ENCODE measurements at places on chromosomes 1 and 21.

- DNase-seq, result no peak
Measured at GRCh38 chr1:29633771-29634170, 397.4 kb downstream of the PTPRU start.

DNA sequence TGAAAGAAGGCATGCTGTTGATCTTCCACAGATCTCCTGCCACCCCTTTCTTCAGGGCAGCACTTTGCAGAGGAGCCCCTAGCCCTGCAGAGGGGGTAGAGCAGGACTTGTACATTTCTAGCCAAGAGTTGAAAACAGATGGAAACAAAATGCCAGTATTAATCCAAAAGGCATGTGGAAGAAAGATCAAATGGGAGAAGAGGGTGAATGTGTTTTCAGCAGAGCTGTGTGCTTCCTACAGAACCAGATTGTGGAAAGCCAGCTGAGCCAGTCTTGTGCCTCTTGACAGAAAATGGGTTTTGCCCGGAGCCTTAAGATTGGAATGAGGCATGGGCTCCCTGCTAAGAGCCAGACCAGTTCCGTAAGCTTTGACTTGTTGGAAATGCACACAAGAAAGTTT, 105.2 kb upstream of the TSPAN2 start:
- DNase-seq, result no peak

DNA sequence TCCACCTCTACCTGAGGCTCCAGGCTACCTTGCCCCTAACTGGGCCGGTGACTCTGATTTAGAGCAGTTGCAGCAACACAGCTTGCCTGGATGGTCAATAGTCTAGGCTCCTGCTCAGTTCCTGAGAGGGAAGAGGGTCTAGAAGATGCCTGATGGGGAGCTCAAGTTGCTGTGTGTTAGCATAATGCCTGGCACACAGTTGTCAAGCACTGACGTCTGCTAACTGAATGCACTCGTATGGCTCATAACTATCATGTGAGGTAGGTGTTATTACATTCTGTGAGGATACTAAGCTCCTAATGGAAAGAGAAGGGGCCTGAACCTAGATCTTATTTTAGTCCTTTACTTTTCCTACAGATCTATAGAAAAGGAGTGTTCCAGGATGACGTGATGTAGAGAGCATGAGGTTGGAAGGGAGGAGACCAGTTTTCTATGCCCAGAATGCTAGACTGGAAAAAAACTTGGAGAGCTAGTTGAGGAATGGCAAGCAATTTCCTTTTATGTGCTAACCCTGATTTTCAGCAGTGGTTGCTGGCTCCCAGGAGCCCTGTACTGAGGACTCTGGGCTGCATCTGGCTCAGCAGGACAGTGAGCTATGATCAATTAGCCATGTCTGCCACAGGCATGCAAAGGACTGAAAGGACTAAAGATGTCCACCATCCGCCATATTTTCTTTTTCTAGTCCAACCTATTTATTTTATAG, 30.0 kb downstream of the FAM78B start:
- DNase-seq, result no peak

DNA sequence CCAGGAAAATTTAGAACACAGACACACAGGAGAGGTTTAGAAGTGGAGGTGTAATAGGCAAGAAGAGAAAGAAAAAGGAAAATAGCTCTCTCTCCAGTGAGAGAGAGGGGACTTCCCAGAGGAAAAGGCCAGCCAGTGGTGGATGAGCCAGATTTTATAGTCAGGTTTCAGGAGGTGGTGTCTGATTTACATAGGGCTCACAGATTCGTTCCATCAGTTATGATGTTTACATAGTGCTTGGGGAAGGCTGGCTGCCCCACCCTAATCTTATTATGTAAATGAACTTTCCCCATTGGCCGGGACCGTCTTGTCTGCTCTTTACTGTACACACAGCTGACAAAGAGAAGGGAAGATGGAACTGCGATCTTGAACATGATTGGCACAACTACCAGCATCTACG, 797.3 kb downstream of the PLA2G4A start:
- DNase-seq, result no peak

GRCh38 chr21:26941421-26941820, 25.5 kb downstream of the ADAMTS5 start:
- DNase-seq, result no peak

DNA sequence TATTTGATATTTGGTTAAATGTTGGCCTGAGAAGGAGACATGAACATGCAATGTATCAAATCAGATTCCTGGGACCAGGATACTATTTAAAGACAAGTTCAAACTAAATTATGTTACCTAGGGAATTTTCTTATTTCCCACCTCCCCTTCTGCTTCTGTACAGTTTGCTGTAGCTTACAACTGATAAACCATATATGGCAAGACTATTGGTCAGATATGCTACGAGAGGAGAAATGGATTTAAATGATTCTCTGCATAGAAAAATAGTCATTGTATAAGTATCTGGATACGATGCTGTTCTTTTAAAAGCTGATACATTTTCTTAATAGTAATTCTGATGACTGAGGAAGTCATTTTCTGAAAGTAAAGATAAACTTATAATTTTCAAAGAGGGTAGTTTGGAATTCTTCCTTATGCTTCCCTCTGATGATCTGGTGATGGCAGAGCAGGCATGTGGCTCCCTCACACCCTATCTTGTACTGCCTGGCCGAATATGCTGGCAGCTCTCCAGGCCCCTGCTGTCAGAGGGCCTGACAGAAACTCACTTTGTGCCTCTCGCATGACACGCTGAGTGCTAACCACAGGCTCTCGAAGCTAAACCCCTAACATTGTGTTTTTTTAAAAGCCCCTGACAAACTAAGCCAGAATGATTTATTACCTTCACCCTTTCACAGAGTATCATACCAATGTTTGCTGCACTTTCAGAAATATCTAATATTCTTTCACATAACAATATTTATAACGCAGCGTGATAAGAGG, 19.4 kb downstream of the RRP15 start:
- peak; percentile 63 for DNase-seq

DNA sequence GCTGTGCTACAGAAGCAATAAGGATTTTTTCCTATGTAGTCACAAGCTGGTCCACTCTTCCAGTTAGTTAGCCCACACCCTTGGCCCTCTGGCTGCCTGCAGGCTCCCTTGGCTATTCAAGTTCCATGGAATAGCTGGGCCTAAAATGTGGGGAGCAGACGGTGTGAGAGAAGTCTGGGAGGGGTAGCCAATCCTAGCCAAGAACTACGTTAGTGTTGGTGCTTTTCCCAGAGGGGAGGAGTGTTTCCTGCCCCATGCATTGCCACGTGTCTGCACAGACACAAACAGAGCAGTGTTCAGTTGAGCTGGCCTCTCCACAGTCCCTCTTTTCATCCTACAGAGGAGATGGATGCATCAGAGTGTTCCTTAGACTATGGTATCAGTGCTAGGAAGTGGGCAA, 59.0 kb upstream of the IPO9 start:
- DNase-seq, result peak; percentile 69

DNA sequence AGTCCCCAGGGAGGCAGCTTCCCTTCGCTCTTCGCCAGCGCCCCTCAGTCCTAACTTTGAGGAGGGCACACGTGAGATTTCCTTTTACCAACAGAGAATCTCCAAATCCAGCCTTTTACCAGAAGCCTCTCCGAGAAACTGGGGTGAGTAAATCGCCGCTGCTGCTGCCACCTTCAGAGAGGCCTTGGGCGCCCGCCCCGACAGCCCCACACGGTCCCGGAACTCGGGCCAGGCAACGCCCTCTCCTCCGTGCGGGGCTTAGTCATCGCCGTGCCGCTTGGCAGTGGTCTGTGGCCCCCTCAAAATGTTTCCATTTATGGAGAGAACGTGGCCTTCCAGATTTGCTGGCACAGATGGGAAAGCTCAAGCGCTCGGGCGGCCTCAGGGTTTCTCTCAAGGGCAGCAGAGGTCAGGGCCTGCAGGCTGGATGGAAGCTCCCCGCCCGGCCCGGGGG, 41.4 kb upstream of the COL6A2 start:
- peak; percentile 91 for DNase-seq

- peak; percentile 88 for DNase-seq
Measured at GRCh38 chr1:24502709-24503058, at the start of gene RCAN3. RCAN3 (plus strand) TSS chr1:24502836; CDS start chr1:24514373, 11,537 bp downstream.

DNA sequence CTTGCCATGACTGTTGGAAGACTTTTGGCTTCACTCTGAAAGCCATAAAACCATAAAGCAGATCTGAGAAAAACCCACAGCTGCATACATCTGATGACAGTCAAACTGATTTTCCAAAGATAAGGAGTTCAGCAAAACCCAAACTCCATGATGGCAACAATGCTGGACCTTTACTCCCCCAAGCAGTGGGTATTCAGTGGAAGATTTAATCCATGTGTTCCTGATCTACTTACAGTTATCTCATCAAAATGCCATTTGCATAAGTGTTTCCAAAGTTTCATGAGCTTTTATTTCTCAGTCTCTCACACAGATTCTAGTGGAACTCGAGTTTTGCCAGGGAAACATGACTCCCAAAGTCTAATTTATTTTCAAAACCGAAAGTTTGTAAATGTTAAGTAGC, 184.9 kb downstream of the ZC3H11B start:
- DNase-seq, result no peak

DNA sequence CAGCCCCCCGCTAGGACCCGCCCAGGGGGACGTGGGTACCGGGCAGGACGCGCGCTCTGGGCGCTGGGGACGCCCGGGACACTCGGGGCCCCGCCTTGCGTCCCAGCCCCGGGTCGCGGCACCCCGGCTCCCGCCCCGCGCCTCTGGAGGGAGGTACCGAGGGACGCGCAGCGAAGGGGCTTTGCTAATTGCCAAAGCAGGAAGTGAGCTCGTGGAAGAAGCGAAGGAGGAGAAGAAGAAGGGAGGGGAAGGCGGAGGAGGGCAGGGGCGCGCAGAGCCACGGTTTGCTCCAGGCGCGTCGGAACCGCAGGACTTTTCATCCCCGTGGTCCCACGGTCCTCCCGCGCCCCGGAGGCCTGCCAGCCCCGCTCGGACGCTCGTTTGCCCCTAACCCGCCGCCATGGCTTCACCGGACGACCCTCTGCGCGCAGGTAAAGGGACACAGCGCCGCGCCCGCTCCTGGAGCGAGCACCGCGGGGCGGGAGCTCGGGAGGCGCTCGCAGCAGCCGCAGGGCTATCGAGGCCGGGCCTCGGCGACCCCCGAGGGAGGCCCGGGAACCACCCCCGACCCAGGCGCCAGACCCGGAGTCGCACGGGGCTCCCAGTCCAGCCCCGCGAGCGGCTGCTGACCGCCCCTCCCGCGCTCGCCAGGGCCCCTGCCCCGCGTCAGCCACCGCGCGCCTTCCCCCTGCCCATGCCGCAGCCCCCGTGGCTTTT, 1.3 kb downstream of the EDARADD start:
- DNase-seq, result peak; percentile 32

DNA sequence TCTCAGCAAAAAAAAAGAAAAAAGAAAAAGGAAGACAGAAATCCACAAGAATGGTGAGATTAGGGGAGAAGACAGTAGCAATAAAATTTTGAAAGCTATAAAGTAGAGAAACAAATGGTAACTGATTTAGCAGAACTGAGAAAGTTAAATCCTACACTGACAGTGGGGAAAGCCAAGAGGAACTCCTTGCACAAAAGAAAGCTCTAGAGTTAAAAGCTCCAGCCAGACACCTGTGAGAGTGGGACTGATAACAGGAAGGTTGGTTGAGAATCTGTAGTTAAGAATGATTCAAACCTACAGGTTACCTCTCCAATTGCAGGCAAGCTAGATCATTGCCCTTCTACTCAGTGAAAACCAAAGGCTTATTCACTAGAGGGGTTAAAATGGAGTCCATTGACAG, 23.6 kb downstream of the FBXO28 start:
- DNase-seq, result no peak

DNA sequence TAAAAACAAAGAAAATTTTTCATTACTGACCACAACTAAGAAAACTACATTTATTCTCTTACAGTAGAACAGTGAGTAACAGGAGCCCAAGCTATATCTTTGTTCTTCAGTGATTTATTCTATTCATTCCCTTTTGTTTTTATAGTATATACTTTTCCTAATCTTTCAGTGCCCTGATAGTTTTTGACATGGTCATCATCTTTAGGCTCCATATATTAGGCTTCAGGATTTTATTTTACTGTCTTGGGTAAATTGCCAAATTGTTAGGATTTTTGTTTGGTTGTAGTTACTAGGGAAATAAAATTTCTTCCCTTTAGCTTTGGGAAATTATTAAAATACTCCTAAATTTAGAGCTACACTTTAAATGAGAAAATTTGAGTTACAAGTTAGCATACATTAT, 10.3 kb downstream of the FBXO28 start:
- DNase-seq, result no peak

- no peak for DNase-seq
Measured at GRCh38 chr1:156874572-156875340, 14.1 kb downstream of the NTRK1 start.

GRCh38 chr1:184940694-184941409, 33.5 kb downstream of the NIBAN1 start:
- no peak for DNase-seq

DNA sequence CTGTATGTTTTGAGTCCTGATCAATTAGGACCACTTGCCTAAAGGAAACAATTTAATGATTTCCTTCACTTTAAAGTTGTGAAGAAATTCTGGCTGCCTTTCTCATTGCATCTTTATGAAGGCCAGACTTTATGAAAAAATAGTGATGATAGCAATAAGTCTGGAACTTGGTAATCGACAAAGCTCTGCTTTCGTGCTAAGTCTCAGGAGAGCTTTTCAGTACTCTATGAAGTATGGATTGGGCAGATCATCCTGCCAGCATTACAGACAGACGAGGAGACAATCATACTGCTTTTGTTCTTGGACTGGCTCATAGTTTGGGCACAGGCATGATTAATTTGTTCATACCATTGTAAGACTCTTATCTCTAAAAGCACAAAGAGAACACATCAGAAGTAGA, 45.5 kb upstream of the KCNJ15 start:
- DNase-seq, result no peak

DNA sequence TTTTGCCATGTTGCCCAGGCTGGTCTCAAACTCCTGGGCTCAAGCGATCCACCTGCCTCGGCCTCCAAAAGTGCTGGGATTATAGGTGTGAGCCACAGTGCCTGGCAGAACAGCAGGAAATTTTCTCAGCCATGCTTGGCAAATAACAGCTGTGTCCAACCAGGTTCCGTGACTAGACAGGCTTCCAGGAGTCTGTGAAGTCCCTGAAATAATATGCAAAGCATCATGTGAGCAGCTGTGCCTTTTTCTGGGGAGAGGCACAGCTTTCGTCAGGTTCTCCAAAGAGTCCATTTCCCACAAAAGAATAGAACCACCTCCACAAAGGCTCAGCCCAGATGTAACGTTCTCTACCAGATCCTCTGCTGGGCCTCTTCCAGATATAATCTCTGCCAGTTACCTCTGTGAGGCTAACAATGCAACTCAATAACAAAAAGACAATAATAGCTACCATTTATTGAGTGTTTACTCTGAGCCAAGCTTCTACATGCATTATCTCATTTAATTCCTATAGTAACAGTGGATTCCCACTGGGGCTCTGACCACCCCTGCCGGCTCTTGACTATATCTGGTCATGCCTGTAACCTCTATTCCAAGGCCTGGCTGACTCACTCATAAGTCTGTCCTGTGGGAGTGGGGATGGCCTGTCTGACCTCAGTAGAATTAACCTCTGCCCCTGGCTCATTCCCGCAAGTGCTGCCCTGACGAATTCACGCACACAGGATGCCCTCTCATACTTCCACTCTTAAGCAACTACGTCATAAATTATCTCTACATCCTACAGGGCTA, 4.0 kb upstream of the NKAIN1 start:
- DNase-seq, result no peak

All from femur (tissue), 1 donor.